Thymus (tissue), 14 donors: ENCODE measurements at places on chromosomes 7 and 10.

GRCh38 chr10:31761156-31761555 lies 167.5 kb downstream of the ARHGAP12 start:
- no peak for DNase-seq

DNA sequence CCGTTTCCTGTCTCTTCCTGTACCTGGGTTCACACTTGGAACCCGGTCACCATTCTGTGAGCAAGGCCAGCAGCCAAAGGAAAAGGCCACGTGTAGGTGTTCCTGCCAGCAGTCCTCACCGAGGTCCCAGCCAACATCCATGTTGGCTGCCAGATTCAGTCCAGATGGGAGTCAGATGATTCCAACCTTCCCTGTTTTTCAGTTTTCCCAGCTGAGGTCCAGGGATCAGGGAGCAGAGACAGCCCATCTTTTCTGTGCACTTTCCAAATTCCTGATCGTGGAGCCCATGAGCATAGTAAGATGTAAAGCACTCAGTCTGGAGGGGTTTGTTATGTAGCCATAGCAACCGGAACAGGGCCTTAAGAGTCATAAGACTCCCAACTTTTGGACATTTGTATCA lies 3.9 kb upstream of the PVRIG start:
- no peak for DNase-seq

GRCh38 chr7:129271500-129272355 lies 46.9 kb downstream of the AHCYL2 start:
- DNase-seq: peak; percentile 39

DNA sequence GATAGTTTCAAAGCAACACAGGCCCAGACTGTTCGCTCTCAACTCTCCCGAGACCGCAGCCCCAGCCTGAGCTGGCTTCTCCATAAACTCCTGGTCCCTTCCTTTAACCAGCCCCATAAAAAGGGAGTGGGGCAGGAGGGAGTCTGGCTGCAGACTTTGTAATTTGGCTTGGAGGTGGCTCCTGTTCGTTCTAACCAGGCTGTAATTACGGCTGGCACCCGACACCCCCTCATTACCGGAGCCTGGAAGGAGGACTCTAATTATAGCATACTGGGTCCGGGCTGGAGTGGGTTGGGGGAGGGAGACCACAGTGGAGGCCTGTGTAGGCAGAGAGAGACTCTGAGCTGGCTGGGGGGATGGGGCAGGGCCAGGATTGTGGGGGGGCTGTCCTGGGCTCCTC lies 49.7 kb downstream of the UNC5B start:
- DNase-seq: no peak

DNA sequence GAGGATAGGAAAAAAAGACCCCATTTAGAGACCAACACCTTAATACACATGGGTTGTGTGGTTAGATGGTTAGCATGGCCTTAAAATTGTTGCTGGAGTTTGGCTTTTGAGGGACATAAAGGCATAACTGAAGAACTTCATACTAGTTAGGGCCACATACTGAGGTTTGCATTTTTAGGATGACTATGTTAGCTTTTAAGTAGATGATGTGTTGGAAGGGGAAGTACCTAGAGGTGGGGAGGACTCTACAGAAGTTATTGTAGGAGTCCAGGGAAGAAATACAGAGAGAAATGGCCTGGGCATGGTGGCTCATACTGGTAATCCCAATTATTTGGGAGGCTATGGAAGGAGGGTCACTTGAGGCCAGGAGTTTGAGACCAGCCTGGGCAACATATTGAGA lies 40.5 kb downstream of the ENTPD1 start:
- DNase-seq: no peak

DNA sequence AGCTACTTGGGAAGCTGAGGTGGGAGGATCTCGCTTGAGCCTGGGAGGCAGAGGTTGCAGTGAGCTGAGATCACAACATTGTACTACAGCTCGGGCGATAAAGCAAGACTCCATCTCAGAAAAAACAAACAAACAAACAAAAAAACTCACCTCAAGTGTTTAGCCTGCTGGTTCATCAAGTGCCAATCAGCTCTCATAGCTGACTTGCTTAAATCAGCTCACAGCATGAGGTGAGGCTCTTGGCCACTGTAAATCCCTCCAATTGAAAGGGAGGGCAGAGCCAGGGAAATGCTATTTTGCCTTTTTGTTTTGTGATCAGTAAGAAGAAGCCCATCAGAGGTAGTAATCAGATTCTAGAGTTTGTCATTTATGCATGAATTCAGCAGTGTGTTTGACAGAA lies 112.3 kb downstream of the RAB11FIP2 start:
- no peak for DNase-seq

- DNase-seq: no peak
Observed at GRCh38 chr10:83801983-83802382, 337.3 kb upstream of the GHITM start.

GRCh38 chr7:4665661-4666060 lies 16.4 kb upstream of the FOXK1 start:
- no peak for DNase-seq

- no peak for DNase-seq
Observed at GRCh38 chr10:63237396-63237795, 104.3 kb downstream of the NRBF2 start.

DNA sequence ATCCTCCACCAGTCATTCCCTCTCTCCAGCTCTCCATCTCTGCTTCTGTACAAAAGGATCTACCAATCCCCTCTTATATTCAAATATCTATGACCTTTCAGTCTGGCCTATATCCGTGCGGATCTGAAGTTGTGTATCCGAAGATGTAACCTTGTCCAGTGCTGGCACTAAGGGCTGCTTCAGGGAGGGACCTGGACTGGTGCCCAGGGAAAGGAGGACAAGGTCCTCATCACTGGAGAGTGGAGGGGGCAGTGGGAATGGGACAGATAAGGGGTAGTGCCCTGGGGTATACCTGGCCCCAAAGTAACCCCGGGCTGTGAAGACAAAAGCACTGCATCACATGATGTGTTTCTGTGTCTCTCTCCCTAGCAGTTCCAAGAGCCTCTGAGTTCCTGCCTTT lies 1.8 kb downstream of the TMEM225B start:
- no peak for DNase-seq

DNA sequence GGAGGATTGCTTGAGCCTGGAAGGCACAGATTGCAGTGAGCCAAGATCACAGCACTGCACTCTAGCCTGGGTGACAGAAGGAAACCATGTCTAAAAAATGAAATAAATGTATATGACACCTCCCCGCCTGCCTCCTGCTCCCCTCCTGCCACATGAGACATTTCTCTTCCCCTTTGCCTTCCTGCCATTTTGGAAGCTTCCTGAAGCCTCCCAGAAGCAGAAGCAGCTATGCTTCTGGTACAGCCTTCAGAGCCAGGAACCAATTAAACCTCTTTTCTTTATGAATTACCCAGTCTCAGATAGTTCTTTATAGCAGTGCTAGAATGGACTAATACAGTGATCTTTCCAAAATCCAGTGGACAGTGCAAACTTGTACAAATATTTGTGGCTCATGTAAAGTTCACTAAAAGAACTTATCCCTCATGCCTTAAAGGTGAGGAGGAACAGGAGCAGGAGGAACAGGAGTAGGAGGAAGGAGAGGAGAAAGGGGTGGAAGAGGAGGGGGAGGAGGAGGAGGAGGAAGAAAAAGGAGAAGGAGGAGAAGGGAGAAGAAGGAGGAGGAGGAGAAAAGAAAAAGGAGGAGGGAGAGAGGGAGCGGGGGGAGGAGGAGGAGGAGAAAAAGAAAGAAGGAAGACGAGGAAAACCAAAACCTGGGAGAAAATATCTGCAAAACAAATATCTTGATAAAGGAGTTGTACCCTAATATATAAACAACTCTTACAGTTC lies 2.8 kb upstream of the ABI1 start:
- no peak for DNase-seq

- no peak for DNase-seq
Observed at GRCh38 chr10:8279598-8279997, 225.1 kb downstream of the GATA3 start.

GRCh38 chr7:96667026-96667425 lies 42.6 kb downstream of the SEM1 start:
- no peak for DNase-seq

GRCh38 chr10:86670290-86670811 lies 2.0 kb downstream of the LDB3 start:
- no peak for DNase-seq

DNA sequence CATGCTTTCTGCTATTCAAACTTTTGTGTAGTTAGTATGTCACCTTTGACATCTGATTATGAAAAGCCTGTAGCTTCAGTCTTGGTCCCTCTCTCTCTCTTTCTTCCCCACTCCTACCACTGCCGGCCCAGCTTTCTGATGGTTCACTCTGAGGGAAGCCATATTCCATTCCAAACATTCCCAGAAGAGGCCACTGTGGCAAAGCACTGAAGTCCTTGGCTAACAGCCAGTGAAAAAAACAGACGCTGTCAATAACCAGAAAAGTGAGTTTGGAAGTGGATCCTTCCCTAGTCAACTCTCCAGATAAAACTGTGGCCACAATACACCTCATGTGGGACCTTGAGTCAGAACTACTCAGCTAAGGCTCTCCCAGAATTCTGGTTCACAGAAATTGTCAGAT lies 950.7 kb upstream of the PHF14 start:
- DNase-seq: no peak

GRCh38 chr10:125012851-125013528 lies 71.1 kb downstream of the ZRANB1 start:
- no peak for DNase-seq

DNA sequence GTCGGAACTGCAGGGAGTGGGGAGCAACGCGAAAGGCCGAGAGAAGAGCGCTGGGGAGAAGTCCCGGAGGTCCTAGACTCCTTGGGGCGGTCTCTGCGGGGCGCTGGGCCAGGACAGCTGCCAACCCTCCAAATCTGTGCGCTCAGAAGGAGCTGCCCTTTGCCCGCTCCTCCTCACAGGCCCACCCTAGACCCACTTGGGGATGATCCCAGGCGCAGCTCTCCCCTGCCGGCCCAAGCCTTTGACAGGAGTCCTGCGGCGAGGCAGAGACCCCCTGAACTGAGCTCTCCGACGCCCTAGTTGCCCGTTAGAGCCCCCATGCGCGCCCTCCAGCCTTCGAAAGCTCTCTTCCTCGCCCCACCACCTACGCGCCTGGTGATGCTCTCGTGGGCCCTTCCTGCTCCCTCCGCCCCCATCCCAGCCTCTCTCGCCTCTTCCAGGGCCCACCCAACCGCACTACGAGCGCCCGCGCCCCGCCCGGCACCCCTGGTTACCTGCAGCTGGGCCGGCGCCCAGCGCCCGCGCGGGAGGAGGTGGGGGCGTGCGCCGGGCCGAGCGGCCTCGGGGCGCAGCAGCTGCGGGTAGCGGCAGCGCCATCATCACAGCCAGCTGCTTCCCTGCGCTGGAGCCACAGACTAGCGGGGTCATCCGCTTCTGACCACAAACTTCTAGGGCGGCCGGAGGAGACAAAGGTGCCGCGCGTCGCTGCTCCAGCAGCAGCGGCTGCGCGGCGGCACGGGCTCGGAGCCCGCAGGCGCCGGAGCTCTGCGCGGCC lies 353.4 kb downstream of the DNAJB6 start:
- DNase-seq: peak; percentile 52

DNA sequence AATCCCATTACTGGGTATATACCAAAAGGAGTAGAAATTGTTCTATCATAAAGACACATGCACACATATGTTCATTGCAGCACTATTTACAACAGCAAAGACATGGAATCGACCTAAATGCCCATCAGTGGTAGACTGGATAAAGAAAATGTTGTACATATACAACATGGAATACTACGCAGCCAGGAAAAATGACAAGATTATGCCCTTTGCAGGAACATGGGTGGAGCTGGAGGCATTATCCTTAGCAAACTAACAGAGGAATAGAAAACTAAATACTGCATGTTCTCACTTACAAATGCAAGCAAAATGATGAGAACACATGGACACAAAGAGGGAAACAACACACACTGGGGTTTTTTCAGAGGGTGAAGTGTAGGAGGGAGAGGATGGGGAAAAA lies 300.2 kb downstream of the BAMBI start:
- no peak for DNase-seq

DNA sequence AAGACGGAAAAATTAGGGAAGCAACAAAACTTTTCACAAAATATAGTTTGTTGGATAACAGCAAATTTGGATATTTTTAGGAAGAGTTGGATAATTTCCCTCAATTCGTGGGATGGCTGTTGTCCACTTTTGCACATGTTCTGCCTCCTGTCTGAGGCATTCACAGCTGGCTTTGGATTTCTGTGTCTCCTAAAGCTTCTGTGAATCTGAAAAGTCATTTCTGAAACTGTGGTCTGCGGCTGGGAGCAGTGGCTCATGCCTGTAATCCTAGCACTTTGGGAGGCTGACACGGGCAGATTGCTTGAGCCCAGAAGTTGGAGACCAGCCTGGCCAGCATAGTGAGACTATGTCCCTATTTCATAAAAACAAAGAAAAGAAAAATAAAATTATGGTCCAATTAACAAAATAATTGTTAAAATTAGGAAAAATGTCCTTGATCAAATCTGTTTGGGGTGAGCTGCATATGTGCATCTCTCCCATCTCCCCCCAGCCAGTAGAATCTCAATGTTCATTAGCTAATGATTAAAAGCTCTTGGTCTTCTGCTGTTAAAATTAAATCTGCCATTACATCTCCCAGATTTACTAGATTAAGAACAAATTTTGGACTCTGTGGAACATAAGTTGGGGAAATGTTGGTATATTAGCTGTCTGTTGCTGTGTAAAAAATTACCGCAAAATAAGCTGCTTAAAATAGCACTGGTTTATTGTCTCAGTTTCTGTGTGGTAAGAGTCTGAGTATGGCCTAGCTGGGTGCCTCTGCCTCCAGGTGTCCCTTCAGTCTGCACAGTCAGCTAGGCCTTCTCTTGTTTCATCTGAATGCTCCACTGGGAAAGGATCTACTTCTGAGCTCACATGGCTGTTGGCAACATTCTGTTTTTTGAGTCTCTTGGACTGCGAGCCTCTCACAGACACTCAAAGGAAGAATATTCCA lies 332.0 kb upstream of the FZD1 start:
- DNase-seq: no peak

- DNase-seq: no peak
Observed at GRCh38 chr7:157405501-157405900, 68.7 kb downstream of the DNAJB6 start.

DNA sequence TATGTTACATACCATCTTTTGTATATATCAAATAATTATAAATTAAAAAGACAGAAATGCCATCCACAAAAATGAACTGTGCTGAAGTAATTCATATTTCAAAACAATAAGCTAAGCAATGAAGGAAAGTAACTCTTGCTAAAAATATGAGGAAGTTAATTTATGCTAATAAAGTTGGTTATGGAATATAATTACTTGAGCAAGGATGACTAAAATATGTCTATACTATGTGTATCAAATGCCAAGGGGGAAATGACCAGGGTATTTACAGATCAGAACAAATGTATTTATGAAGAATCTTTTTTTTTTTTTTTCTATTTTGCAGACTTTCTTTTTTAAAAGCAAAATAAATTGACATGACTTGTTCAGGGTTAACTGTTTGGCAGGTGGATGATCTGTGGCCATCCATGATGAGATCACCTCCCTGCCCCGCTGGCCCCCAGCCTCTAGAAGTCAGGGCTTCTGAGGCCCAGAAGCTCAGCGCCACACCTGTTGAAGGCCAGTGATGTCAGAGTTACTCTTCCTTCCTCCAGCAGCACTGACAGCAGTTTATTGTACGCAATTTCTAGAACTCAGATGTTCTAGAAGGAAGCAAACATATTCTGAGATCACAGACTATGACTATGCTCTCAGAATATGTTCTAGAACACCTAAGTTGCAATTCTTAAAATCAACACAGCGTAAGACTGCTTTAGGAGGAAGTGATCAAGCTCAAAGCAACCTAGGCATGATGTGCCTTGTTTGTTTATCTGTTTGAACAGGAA lies 196.1 kb upstream of the KLF14 start:
- DNase-seq: no peak
